H7 (cell line): ENCODE measurements at places on chromosomes 16 and 17. TPM values are rescaled to one million over a fixed set of nuclear protein-coding genes. Genes with fewer than 3 reads are reported as not detected.

DNA sequence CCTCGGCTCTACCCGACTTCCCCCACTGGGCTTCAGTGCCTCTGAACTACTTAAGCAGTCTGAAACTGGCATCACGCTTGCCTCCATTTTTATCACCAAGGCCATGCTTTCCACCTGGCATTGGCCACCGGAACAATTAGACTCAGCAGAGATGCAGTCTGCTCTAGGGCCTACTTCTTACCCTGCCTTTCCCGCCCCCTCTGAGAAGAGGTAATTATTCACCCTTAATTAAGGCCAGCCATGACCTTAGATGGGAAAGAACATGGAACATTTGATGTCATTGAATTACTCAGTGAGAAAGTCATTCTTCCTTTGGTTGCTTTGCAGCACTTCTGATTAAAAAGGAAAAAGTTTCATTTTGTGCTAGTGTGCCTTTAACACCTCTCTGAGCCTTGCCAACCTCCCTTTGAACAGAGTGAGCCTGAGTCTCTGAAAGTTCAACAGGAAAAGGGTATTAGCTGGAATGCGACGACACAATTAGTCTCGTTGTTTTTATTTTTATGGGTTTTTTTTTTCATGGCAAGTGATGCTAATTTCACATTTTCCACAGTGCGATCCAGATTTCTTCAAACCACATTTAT is 60.9 kb upstream of the TNRC6A start:
- DNase-seq: no peak

GRCh38 chr17:79152636-79153035 is 78.0 kb downstream of the ENGASE start:
- no peak for DNase-seq

DNA sequence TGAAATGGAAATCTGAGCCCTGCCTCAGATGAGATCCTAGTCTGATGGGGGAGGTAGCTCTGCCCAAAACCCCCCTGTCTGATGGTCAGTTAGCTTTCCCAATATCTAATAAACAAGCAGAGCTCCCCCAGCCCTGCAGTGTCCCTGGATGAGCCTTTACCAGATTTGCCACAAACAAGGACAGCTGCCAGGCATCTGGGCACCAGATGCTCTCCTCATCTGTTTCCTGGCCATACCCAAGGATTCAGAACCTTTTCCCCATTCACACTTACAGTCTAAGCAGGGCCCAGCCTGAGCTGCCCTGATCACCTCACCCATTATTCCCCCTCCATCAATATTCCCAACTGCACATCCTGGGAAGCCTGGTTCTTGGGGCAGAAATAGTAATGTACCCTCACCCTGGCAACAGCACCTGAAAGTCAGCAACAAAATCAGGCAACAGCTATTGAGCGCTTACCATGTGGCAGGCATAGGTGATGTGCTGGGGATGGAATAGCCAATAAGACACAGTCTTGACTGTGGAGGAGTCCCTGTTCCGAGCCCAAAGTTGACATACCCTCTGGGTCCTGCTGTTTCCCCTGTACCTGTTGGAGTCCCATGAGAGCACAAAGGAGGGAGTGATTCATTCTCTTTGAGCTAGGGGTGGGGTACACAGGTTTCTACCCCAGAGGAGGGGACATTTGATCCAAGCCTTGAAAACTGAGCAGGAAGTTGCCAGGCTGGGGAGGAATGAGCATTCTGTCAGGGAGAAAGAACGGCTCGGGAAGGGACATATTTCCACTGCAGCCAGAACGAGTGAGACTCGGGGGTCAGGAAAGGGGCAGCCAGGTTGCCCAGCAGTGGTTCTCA is 147.4 kb downstream of the TMEM132E start:
- DNase-seq: no peak

GRB7 gene
- total RNA-seq: 34.3 and 61.6 TPM in 2 replicates

CACNG4 gene
- 1.1 and 1.3 TPM in 2 replicates for total RNA-seq
